SHP77 treated with DMSO at 0.1 percent for 48 hours (cell line): ENCODE measurements at places on chromosomes 2 and 18.

- DNase-seq, result peak; percentile 59
Observed at GRCh38 chr2:3870222-3870621, 166.8 kb downstream of the DCDC2C start.

DNA sequence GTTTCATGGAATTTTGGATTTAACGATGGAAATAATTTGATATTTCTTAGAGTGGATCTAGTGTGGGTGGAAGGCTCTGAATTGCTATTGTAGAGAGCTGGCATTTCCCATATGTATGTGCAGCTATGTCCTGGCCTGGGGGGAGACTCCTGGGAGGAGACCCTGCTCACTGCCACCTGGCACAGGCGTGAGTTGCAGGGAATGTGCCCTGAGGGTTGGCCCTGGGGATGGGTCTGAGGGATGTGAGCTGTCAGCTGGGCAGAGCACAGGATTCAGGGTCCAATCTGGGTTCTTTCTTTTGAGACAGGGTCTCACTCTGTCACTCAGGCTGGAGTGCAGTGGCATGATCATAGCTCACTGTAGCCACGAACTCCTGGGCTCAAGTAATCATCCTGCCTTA is 120.2 kb downstream of the CLIP4 start:
- no peak for DNase-seq

GRCh38 chr2:37512971-37513370 is 158.5 kb downstream of the CDC42EP3 start:
- no peak for DNase-seq

DNA sequence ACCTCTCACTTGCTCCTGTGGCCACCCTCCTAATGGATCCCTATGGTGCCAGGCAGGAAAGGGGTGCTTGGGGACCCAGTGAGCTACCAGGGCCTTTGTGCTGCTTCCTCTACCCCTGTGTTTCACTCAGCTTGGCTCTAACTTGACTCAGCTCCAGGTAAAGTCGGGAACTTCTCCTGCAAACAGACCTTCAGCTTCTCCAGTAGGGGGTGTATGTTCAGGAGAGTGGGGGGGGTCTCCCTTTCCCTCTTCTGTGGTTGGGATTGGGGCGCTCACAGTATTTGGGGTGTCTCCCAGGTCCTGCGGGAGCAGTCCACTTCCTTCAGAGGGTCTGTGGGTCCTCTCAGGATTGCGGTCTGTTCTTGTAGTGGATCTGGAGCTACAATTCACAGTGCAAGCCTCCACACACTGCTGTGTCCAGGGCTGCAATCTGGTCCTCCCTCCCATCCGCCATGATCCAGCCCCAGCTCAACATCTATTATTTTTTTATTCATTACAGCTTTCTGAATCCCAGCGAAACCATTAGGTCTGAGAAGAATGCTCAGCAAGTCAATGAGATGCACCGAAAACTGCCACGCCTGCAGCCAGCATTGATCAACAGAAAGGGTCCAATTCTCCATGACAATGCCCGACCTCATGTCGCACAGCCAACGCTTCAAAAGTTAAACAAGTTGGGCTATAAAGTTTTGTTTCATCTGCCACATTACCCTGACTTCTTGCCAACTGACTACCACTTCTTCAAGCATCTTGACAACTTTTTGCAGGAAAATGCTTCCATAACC is 26.4 kb upstream of the SAP130 start:
- DNase-seq, result no peak

GRCh38 chr2:187442378-187442777 is 5.7 kb downstream of the CALCRL start:
- DNase-seq, result no peak

- DNase-seq, result no peak
Observed at GRCh38 chr2:231691251-231691772, 17.0 kb upstream of the PTMA start.

GRCh38 chr2:66446941-66447340 is 12.0 kb downstream of the MEIS1 start:
- no peak for DNase-seq

- DNase-seq, result peak; percentile 44
Observed at GRCh38 chr2:187842978-187843847, 289.0 kb upstream of the TFPI start.

- no peak for DNase-seq
Observed at GRCh38 chr18:74539289-74539688, 5.0 kb downstream of the CNDP1 start.

GRCh38 chr18:55856679-55857078 is 268.7 kb upstream of the TCF4 start:
- DNase-seq, result no peak

- no peak for DNase-seq
Observed at GRCh38 chr18:8121101-8121500, 488.1 kb upstream of the RAB12 start.

DNA sequence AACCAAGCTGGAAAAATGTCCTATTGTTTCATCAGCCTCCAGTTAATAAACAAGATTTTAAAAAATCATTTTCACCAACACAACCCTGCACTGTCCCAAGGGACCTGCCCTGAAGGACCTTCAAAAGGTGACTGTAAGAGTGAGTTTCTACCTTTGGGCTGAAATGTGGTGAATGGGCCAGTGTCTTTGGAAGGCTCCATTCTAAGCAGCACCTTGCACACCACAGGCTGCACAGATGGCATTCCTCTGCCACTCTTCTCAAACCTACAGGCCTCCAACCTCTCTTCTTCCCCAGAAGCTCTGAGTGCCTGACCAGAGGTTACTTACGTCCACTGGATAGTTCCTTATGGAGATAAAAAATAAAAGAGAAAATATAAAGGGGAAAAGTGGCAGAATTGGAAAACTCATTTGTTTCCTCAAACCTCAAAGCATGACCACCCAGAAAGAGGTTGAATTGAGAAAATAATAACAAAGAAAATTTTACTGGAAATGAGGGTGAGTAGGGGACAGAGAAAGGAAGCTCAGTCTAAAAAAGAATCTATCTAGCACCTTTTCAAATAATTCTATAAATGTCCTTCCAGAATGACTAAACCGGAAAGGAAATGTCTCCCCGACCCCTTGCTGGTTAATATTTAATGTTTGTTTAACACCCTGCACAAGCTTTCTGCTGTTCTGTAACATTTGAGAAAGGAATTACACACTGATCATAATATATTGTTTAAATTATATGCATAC is 175.7 kb downstream of the METTL4 start:
- no peak for DNase-seq

DNA sequence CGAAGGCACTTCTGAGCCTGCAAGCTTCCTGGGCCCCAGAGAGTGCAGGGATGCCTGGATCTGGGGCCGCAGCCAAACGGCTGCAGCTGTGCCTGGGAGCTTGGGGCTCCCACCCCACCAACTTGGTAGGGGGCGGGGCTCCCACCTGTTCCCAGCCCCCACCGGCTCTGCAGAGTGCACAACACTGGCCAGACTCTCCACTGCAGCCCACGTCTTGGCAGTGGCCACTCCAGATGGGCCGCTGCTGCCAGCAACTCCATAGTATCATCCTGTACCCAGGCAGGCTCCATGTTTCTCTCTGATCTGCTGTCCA is 9.9 kb downstream of the DYSF start:
- DNase-seq, result no peak

DNA sequence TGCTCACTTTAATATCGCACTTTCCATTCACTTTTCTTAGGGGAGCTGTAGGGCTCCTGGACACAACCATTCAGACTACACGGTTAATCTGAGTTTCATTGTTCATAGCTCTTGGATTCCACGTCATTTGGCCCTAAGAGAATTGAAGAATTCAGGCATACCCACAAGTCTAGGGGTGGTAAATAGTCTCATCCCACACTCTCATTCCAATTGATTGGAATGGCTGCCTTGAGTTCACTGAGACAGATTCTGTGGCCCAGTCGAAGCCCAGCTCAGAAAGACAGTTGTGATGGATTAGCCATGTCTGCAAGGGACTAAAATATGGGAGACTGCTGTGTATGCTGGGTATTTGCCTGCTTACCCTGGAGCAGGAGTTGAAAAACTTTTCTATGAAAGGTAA is 124.6 kb downstream of the TFCP2L1 start:
- no peak for DNase-seq

DNA sequence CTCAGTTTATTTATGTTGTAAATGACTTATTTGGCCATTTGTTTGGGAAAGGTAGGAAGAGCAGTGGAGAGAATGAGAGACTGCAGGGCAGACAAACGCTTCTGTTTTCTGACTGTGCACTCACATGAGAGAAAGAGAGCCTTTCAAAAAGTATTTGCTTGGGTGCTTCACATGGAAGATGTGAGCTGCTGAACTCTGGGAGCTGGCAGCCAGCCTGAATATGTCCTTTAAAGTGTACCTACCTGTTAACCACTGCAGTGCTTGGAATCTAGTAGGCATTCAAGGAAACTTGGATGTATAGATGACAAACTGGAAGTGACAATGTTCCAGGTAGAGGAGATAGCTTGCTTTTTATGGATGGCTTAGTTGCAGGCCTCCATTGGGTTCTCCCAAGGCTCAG is 68.8 kb downstream of the PTPRM start:
- DNase-seq, result no peak

- DNase-seq, result no peak
Observed at GRCh38 chr2:236988690-236989624, 96.7 kb upstream of the COPS8 start.

DNA sequence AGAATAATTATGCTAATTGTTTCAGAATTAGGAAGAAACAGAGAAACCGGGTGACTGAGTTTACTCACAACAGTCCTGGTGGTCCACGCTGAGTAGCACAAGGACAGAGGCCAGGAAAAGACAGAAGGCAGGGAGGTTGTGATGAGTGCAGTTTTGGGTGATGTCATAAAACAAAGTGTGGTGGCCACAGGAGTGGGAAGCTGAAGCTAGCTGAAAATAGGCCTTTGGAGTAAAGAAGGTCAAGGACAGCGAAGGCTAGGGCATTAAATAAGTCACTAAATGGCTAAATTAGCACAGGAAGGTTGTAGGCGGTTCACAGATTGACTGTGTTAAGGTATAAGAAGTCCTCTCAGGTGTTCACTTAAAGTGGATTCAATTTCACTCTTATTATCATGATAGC is 120.9 kb upstream of the TTN start:
- no peak for DNase-seq

- peak; percentile 81 for DNase-seq
Observed at GRCh38 chr2:25951071-25951547, 31.2 kb downstream of the KIF3C start.

GRCh38 chr2:178263159-178263860 is 69.0 kb downstream of the OSBPL6 start:
- DNase-seq, result no peak

DNA sequence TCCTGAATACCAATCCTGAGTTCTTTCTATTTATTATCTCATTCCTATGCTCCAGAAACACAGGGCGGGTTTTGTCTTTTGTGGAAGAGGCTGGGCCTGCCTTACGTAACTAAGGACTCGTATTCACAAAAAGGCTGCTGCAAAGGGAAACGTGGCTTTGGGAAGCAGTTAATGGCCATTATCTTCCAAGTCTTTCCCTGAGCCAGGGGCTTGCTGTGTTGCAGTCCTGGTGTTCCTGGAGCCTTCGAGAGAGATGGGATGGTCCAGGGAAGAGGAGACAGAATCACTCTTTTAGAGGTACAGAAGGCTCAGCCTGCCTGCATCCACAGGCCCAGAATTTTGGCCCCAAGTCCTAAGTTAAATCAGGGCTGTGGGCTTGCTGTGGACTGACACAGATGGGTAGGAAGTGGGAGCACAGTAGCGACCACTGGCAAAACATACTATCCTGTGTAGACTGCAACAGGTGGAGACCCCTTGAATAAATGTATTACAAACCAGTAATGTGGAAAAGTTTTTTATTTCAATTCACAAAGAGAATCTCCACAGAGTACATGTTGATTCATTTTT is 139.4 kb upstream of the ST6GAL2 start:
- DNase-seq, result no peak

DNA sequence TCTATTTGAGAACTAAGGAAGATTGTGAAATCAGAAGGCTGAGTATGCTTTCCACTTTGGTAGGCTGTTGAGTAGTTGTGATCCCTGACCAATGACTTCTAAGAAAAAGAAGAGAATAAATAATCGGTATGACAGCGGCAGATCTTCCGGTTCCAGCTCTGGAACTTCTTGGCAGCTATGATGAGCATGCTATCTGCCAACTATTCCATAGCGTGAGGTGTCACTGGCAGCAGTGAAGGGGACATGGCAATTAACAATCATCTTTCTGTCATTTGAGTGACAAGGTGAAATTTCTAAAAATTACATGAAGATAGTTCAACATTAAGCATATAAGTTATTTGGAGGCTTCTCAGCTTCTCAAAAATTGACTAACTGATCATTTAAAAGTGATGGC is 140.1 kb upstream of the NETO1 start:
- DNase-seq, result no peak

GRCh38 chr2:138708682-138709241 is 71.4 kb downstream of the NXPH2 start:
- DNase-seq, result no peak

GRCh38 chr2:216918088-216918680 is 58.3 kb upstream of the TNP1 start:
- DNase-seq, result no peak

GRCh38 chr2:28451793-28452533 is 43.9 kb upstream of the PLB1 start:
- DNase-seq, result no peak

GRCh38 chr18:6279308-6279707 is 135.4 kb downstream of the L3MBTL4 start:
- DNase-seq, result no peak

DNA sequence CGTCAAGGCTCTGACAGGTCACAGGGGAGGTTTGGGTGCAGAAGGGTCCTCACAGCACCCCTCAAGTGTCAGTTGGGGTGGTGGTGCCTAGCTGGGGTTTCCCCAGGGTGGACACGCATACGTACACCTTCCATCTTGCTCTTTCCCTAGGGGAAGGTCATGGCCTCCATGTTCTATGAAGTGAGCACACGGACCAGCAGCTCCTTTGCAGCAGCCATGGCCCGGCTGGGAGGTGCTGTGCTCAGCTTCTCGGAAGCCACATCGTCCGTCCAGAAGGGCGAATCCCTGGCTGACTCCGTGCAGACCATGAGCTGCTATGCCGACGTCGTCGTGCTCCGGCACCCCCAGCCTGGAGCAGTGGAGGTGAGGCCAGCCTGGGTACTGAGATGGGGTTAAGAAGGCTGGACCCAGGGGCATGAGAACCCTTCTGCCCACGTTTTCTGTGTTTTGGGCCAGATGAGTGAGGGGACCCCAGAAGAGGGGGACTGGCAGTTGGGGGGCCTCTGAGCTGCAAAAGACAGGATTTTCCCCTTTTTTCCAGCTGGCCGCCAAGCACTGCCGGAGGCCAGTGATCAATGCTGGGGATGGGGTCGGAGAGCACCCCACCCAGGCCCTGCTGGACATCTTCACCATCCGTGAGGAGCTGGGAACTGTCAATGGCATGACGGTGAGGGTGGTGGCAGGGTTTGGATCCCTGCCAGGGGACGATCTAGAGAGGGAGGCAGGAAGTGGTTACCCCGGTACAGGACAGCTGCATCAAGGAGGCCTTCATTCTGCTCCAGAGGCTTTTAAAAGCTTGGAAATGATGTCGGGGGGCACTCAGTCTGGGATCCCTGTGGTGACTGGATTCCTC is 20.9 kb downstream of the SLC30A3 start:
- DNase-seq, result no peak

- DNase-seq, result no peak
Observed at GRCh38 chr2:16318051-16318450, 347.6 kb downstream of the CYRIA start.

- no peak for DNase-seq
Observed at GRCh38 chr2:96251721-96252292, 14.0 kb downstream of the TMEM127 start.
